Retina (tissue), 1 donor: ENCODE measurements at places on chromosomes 6 and 20.
A peak's percentile ranks its signal among the peaks of the same experiment; 100 is the strongest.

- no peak for DNase-seq
These were observed 148.1 kb upstream of the MYLIP start for GRCh38 chr6:15980801-15981200.

DNA sequence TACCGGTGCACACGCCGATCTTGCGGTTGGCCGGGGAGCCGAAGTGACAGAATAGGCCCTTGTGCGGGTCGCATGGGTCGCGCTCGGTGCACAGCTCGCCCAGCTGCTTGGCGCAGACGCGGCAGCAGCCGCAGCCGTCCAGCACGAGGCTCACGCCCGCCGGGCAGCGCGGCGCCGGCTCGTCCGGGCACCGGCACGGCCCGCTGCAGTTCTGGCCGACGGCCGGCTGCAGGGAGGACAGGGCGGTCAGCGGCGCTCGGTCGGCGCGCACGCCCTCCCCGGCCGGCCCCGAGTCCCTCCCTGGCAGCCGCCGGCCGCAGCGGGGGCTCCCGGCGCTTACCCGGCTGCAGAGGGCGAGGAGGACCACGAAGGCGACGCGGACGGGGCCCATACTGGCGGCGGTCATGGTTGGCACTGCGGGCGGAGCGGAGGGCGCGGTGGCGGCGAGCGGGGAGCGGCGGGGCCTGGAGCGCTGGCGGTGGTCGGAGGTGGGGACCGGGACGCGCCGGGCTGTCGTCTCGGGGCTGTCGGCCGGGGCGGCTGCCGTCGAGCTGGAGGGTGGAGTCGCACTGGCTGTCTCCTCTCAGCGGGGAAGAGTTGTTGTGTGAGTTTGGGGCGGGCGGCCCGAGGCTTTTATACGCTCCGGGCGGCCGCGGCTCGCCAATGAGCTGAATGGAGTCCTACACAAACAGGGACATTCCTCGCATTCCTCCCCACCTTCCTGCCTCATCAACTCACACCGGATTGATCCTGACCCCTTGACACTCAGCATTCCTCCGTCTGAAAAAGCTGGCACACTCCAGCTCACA is at the start of gene CCN2:
TSS of gene CCN2 (minus strand) at position 606 of the 809 bp plus-strand sequence. CDS start at position 406, 200 bp downstream.
- DNase-seq, result peak; percentile 89

DNA sequence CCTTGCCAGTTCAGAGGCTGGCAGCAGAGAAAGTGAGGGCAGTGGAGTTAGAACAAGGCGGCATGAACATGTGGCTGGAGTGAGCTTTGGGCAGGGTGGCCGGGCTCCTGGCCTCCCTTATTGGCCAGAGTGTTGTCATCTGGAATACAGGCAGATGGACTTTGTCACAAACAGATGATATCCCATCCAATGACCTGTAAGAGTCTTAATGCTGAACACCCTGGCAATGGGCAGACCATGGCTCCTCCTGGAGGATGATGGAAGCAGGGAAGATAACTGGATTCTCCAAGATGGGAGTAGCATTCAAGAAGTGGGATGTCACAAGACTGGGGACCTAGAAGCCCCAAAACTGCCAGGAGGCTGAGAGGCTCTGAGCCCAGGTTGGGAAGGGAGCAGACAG is 242.1 kb downstream of the MAFB start:
- no peak for DNase-seq

DNA sequence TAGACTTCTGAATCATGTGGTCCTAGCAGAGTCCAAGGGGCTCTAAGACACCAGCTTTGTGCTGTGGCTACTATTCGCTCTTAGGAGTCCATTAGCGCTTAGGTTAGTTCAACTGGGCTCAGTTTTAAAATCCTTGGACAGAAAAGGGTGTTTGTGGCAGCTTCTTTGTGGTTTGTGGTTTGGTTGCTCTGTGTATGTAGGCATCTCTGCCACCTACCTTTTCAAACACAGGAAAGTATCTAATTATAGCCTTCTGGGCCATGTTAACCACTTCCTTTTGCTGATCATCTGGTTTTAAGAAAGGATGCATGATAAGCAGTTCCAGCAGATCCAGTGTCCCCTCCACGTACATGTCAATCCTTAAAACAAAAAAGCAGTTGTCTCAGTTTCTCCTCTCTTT is 10.8 kb downstream of the GSTA4 start:
- DNase-seq, result no peak

DNA sequence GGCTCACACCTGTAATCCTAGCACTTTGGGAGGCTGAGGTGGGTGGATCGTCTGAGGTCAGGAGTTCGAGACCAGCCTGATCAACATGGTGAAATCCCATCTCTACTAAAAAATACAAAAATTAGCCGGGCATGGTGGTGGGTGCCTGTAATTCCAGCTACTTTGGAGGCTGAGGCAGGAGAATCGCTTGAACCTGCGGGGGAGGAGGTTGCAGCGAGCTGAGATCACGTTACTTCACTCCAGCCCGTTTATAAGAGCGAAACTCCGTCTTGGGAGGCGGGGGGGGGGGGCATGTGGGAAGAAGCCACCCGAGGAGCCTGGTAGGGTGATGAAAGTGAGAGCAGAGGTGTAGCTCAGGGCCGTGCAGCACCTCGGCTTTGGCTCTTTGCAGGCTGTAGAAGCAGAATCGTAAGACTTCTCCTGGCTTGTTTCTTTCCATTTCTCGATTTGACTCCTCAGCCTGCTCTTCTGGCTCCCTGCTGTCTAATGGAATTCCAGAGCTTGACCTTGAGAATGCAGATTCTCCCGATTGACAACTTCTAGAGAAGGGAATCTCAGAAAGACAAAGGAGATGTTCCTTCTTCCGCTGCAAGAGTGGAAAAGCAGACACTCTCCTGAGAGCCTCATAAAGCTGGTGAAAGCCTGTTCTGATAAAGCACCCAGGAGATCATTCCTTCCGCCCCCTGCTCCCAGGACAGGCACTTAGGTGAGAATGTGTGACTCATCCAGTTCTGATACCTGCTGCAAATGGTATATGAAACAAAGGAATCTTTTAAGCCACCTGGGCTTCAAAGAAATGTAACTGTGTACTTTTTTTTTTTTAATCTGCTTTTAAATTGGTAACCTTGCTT is 26.0 kb upstream of the PPP1R16B start:
- peak; percentile 28 for DNase-seq

DNA sequence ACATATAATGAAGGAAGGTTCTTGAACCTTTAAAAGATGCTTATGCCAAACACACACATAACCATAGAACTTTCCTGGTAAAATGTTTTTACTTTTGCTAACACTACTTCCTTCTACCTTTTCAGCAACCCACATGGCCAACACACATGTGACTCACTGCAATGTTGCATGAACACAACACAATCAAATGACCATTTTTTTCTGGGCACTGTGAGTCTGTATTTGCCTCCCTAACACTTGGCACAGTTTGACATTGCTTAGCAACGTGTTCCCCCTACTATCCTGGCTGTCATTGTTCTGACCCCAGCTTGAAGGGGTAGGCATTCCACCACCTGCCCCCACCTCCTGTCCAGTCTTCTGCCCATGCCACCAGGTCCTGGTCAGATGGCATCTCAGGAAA is 204.8 kb upstream of the PRND start:
- DNase-seq, result no peak

DNA sequence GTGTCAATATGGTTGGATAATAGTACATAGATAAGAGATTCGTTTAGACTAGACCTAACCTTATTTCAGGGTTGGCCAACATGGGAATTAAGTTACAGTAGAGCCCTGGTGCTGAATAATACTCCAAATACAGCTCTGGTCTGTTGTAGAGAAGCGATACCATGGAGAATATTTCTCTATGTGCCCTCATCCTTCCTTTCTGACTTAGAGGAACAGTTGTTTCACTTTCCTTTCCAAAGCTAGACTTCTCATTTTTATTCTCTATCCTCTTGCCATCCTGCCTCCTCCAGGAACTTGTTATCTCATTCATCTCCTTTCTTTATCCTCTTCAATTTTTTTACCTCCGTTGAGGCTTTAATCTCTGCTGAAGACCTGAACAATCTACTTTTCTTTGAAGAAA is 68.9 kb downstream of the EDN1 start:
- DNase-seq, result no peak

DNA sequence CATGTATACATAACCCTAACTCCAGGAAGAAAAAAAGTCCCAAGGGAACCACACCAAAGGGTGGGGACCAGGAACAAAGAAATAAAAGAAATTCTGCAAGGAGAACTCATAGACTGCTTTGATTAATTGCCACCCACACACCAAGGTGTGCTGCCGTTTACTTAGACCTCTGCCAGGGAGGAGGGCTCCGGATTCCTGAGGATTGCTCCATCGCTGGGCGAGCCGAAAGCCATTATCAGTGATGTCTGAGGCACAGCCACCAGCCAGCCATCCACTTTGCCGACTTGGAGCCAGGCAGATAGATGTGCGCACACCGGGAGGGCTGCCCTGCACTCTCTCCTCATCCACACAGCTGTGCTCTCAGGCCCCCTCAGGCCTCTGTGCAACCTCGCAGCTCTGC is 272.7 kb upstream of the FOXQ1 start:
- peak; percentile 41 for DNase-seq

DNA sequence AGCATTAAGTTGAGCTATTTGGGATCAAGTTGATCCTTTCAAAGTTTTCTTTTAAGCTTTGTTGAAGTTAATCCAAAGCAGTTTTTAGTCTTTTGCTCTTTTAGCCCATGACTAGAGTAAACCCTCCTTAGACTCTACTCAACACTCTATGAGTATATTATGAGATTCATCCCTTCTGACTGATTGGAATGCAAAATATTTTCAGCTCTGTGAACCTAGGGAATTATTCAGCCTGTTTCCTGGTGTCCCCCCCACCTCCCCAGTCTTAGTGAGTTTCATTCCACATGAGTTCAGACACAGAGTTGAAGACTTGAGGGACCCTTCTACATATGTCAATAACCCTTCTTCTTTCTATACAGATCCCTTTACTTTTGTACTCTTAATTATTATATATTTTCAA is 413.7 kb downstream of the RFPL4B start:
- DNase-seq, result no peak

- DNase-seq, result no peak
These were observed 35.2 kb downstream of the HFE start for GRCh38 chr6:26122402-26122792.

DNA sequence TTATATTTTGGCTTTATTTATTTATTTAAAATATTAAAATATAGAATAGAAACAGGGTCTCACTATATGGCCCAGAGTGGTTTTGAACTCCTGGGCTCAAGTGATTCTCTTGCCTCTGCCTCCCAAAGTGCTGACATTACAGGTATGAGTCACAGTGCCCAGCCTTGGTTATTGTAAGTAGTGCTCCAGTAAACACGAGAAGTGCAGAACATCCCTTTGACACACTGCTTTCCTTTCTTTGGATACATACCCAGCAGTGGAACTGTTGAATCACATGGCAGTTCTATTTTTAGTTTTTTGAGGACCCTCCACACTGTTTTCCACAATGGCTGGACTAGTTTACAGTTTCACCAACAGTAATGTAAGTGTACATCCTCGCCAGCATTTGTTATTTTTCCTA is 203.9 kb downstream of the PHF3 start:
- no peak for DNase-seq

DNA sequence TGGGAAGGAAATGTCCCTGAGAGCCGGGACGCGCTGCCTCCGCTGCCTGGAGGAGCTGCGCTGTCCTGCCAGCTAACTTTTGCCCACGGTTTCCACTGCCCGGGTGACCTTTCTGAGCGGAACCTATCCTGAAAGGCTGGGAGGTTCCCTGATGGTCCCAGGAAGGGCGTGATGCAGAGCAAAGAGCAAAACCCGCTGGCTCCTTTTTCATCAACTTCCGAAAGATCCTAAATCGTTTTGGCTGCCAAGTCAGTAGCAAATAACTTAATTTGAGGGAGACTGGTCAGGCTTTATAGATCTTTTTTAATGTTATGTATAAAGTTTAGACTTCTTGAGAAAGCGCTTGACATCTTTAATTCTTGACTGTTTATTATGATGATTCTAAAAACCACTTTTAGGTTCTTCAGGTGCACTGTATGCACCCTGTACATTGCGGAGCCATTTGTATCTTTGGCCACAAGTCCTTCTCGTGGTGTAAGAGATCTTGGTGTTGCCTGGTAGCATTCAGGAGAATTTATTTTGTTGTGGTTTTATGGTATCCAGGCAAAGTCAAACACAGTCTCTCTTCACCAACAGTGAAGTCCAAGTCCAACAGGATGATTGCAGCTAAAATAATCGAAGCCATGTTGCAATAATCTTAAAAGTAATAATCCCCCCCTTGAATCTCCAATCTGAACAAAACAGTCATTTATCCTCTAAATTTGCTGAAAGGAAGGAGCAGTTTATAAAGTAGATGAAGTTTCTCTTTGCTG is at the start of gene SYNE1:
TSS of gene SYNE1 (minus strand) at position 67 of the 752 bp plus-strand sequence. CDS start 9,031 bp downstream, outside the sequence.
- DNase-seq, result no peak

- DNase-seq, result no peak
These were observed 184.2 kb upstream of the FOXA2 start for GRCh38 chr20:22768266-22769178.

DNA sequence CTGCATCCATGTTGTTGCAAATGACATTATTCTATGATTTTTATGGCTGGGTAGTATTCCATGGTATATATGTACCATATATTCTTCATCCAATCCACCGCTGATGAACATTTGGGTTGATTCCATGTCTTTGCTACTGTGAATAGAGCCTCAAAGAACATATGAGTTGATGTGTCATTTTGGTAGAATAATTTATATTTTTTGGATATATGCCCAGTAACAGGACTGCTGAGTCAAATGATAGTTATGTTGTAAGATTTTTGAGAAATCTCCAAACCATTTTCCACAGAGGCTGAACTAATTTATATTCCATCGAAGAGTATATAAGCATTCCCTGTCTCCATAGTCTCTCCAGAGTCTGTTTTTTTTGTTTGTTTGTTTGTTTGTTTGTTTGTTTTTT is 1373.5 kb downstream of the GRIK2 start:
- DNase-seq, result no peak

DNA sequence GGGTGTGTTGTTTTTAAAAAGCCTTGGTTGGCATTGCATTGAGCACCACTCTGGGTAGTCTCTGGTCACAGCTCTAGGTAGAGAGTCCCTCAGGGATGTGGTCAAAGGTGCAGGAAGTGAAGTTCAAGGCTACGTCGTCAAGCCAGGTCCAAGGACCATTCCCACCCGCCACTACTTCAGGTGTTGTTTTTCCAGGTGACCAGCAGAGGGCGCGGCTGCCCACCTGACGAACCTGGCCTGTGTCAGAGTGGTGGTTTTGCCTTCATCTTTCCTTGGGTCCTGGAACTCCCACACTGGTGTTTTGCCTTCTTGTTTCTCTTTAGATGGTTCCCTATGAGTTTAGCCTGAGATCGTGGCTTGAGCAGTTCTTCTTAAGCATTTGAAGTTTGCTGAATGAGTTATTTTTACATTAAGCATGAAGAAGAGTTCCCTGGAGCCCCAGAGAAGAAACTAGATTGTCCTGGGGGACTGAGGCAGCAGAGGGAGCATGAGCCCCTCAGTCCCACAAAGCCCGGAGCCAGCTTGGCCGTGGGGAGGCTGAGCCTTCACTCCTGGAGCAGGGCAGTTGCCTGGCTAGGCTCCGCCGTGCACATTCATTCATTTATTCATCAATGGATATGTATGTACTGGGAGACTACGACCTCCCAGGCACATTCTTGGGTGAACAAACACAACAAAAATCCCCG is 5.6 kb upstream of the PHACTR3 start:
- peak; percentile 63 for DNase-seq

DNA sequence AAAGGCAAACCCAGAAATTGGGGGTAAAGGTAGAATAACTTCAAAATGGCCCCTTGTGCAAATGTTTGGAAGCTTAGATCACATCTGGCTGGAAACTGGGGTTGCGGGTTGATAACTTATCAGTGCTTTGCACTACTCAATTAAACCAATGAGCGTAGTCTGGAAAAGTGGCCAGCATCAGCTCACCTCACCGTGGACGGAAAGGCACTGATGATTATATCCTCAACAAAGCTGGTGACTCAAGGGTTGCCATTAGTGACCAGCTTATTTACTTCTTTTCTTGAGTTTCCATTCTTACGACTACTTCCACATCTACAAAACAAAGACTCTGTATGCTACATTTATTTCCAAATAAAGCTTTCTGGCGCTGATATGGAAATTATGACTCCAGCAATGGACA is 198.5 kb upstream of the HEY2 start:
- DNase-seq, result no peak
